ENCODE measurements at places on chromosomes 5 and 9.

DNA sequence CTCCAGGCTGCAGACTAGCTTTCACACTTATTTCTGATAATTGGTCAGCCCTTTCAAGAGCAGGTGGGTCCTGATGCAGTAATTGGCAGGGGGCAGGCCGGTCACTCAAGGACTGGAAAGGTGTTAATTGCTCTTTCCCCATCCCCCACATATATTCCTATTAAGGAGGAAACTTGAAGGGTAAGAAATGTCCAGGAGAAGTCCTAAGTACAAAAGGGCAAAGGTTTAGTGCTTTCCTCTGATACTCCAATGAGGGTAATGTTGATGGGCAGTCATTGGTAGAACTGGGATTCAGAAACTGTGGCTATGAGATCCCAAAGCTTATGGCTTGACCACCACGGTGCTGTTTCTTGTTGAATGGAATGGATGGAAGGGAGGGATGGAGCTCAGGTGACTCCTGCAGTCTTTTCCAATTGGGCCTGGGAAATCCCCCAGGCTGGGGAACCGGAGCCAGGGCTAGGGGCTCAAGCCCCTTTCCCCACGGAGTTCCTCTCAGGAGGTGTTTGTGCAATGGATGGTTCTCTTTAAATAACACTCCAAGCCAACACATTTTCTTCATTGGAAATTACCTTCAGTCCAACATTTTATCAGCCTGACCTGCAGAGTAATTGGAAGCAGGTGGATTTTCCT, 103.2 kb upstream of the ALDH1B1 start:
- no peak for DNase-seq

DNA sequence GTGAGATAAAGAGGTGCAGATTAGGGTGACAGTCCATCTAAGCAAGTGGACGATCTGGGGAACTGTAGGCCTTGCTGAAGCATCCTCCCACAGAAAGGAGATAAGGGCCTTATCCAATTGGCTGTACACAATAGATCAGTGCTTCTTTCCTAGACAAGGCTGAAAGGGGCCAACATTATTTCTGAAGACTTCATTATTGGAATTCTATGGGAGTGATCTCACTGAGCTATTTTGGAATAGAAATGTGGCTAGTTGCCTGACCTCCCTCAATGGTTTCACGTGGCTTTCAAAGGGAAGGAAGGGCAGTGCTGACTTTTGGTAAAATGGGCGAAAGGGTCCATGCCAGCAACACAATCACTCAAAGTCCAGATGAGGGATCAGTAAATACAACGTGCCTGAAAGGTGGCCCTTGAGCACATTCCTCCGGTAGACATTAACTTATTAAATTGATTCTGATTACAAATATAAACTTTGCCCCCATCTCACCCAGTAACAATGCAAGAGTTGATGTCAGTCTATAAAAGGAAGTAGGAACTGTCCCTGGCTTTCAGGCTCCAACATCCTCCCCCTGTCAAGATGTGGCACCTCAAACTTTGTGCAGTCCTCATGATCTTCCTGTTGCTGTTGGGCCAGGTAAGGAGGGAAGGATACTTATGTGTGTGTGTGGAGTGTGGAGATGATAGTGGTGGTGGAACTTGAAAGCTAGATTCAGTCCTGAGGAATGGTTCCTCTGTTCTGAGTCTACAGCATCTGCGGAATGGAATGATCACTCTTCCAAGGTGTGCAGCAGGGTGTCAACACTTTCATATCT, at the start of gene LEAP2:
Gene LEAP2 (plus strand): TSS at position 550 of the 811 bp plus-strand sequence. CDS start 27 bp downstream, at position 577.
- DNase-seq = no peak

GRCh38 chr9:133014696-133015095, 16.1 kb upstream of the GTF3C5 start:
- DNase-seq = no peak

DNA sequence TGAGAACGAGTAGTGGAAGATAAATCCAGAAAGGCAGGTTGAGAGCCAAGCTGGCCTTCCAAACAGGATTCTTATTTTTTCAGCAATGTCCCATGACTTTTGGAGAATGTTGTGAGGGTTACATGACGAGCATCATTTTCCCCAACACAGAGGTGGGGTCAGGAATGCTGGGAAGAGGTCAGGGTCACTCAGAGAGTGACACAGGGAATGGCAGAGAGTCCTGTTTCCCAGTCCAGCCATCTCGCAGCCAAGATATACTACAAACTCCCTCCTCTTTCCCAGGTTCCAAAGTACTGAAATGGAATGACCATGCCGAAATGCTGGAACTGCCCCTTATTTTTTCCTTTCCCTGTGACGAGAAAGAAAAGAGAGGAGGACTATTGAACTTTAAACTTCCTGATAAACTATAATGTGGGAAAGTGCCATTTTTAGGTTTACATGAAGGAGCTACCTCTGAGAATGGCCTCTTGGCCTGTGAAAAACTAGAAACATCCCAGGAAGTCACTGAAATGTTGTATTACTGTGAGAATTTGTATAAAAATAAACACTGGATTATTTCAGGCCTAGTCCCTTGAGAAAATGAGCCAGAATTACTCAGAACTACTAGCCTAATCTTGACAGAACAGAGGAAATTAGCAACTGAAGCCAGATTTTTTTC, 420.4 kb downstream of the CETN3 start:
- DNase-seq = no peak

DNA sequence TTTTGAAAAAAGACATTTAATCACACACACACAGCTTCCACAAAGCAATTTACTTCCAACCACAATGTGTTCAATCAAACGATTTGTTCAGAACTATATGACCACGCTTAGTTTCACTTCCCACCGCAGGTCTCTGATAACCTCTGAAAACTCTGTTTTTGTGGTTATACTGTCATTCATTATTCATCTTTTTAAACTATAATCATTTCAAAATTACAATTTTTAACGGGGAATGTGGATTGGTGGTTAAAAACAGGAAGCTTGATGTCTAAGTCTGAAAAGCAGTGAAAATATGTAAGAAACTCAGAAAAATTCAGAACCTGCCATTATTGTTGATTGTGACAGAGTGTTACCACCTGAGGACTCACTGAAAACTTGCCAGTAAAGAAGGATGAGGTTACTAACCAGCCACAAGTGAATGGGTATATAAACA, 12.7 kb upstream of the TMEM174 start:
- DNase-seq = peak; percentile 80

GRCh38 chr9:94948567-94949235, 222.2 kb downstream of the AOPEP start:
- no peak for DNase-seq

GRCh38 chr9:14424983-14425382, 111.0 kb upstream of the NFIB start:
- DNase-seq = no peak

- DNase-seq = no peak
These were observed 904 bp downstream of the RPL12 start for GRCh38 chr9:127450243-127450760.

DNA sequence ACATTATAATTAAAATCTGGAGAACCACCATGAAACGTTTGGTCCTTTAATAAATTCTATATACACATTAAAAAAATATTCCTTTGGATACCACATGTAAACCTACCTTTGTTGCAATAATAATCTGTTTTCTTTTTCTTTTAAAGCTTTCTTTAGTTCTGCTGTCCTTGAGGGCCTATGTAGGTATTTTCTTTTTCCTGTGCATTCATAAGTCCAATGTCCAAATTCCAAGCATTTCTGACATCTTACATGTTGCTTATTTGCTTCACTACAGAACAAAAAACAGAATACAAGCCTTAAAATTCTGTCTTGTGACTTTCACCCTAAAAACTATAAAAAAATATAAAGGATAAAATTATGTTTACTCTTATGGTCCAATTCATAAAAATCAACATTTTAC, 19.7 kb downstream of the ZCCHC10 start:
- DNase-seq = no peak

DNA sequence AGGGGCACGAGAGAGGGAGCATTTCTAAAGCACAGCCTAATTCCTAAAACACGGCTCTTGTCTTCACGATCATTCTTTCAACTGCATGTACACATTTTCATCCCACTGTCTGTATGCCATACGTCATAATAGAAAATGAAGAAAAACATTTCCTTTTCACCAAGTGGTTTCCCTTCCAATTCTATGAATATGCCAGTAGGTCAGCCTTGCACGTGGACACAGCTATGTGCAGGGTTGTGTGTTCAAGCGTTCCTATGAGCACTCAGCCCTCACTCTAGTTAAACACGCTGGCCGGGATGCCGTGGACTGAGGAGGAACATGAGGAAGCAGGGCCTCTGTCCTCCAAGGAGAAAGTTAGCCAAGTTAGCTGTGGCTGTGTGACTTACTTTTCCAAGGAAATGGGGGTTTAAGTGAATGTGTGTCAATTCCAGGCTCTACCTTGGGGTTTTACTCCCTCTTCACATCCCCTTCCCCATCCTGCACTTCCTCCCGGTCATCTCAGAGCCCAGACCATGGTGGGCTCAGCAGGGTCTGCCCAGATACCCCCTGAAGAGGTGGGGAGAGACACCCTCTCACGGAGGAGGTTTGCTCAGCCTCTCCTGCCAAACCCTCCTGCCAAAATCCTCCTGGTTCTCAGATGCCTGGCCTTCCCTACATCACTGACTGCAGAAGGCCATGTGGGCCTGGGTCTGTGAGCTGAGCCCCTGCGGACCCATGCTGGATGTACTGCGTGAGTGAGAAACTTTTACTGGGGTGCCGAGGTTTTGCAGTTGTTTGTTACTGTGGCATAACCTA, 230.6 kb downstream of the FSTL4 start:
- no peak for DNase-seq

DNA sequence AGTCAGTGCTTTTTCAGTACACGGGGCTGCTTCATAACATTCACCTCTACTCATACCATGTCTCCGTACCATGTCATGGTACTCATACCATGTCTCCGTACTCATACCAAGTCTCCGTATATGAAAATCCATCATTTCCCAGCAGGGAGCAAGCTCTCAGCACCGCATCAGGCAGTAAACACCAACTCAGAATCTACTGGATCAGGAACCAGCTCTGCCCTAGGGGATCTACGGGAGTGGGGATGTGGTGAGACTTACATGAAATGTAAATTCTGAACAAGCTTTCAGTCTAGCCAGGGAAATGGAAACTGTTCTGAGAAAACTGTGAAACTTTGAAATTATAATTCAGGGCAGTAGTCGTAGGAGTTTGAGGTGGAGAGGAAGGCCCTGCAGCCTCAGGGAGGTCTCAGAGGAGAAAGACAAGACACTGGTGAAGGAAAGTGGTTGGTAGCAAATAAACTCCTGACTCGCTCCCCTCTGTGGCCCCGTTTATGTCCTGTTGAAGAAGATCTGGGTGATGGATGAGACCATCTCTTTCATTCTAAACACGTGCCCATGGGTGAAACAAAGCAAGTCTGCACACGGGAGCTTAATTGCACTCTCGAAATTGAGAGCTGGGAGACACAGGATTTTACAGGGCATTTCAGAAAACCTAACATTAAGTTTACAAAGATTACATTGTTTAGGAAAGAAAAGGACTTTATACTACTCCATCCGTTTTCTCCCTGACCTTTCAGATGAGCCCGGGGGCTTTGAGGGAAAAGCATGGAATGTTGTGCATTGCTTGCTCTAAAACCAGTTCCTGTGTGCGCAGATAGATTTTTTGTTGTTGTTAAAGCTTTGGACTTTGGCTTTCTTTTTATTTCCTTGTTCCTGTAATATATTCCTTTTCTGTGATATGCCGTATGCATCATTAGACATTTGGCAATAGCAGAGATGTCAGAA, 26.8 kb downstream of the ACTBL2 start:
- no peak for DNase-seq

DNA sequence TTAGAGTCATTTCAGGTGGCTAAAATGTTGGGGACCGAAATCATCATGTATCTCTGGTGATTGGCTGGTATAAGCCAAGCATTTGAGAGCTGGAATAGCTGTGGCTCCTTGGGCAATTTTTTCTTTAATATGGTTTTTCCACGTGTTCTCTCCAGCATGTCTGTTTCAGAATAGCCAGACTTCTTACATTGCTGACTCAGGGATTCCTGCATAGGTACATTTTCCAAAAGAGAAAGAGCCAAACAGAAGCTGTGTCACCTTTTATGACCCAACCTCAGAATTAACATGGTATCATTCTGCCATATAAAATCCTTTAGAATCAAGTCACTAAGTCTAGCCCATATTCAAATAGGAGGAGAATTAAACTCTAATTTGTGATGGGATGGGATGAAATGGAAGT, 74.8 kb upstream of the TSLP start:
- DNase-seq = no peak

GRCh38 chr9:5920860-5921328, 30.2 kb downstream of the MLANA start:
- no peak for DNase-seq

GRCh38 chr9:14992081-14992480, 81.9 kb upstream of the FREM1 start:
- no peak for DNase-seq

- peak; percentile 7 for DNase-seq
These were observed 28.4 kb upstream of the GPR150 start for GRCh38 chr5:95591490-95591901.

DNA sequence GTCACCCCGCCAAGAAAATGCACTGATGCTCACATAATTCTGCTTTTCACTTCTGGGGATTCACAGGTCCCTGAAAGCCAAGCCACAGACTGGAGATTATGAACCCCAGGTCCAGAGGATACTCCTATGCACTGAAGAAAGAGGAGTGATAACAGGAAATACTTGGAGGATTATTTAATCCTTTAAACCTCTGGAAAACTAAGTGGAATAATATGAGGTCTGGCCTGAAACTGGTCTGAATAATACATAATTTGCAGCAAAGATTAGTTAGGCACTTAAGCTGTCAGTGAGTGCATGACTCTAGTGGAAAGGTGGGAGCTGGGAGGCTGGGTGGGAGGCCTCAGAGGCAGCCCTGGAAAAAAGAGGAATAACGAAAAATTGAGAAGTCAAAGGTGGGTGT, 45.7 kb downstream of the MARCHF3 start:
- no peak for DNase-seq

DNA sequence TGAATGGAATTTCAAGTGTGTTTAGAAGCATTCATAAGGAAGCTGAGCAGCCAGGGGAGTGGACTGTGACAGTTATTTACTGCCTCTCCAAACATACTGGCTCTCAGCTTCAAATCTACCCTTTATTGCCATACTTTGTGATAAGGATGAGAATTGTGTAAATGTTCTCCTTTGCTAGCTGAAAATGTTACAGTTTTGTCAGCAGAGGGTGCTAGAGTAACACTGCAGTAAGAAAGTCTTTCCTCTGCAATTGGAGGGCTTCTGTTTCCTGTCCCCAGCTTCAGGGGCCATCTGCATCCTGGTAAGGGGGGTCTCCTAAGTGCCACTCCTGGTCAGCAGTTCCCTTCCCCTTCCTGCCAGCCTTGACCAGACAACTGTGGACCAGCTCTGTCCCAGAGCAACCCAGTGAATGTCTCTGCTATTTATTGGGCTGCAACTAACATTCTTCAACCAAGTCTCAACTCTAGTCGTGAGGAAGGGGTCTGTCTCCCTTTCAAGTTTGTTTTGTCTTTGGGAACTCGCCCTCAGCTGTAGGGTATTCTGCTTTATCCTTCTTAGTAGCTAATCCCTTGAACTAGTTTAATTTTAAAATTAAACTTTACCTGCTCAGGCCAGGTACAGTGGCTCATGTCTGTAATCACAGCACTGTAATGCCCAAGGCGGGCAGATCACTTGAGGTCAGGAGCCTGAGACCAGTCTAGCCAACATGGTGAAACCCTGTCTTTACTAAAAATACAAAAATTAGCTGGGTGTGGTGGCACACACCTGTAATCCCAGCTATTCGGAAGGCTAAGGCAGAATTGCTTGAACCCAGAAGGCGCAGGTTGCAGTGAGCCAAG, 45.3 kb downstream of the RAPGEF6 start:
- DNase-seq = no peak

Data from stimulated activated naive CD8-positive, alpha-beta T cell treated with anti-CD3 and anti-CD28 coated beads, Interleukin-15, amount 100 ng/mL, for 72 hours (primary cell).